NCI-H1417 treated with DMSO at 0.1 percent for 48 hours (cell line): ENCODE measurements at places on chromosomes 6 and 20.

- no peak for DNase-seq
Observed at GRCh38 chr6:12158686-12159415, 131.3 kb upstream of the EDN1 start.

DNA sequence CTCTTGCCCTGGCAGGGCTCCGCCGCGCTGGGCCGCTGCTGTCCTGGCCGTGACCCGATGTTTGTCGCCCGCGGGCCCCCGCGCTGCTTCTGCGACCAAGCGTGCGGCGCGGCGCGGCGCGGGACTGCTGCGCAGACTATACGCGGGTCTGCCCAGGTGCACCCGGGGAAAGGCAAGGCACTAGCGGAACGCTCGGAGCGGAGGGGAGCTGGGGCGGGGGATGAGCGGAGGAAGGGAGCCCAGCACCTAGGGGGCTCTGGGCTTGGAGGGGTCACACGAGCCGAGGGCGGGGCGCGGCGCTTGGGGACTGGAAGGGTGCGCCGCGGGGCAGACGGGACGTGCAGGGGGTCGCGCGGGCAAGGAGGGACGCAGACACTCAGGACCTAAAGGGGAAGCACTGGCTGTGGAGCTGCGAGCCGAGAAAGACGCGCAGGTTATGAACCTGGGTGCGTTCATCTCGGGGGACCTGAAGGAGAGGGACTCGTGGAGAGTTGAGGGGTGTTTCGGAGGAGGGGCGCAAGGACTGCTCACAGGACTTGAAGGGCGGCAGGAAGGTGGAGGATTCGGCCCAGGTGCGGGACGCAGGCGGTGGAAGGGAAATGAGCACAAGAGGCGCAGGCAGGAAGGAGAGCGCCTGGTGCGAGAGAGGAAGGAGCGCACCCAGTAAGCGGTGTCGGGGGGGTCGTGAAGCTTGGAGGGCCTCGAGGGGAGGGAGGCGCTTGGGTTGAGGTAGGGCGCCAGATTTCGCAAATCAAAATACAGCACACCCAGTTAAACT, 40.8 kb upstream of the ZNFX1 start:
- no peak for DNase-seq

GRCh38 chr6:118080547-118080946, 173.5 kb downstream of the SLC35F1 start:
- no peak for DNase-seq

DNA sequence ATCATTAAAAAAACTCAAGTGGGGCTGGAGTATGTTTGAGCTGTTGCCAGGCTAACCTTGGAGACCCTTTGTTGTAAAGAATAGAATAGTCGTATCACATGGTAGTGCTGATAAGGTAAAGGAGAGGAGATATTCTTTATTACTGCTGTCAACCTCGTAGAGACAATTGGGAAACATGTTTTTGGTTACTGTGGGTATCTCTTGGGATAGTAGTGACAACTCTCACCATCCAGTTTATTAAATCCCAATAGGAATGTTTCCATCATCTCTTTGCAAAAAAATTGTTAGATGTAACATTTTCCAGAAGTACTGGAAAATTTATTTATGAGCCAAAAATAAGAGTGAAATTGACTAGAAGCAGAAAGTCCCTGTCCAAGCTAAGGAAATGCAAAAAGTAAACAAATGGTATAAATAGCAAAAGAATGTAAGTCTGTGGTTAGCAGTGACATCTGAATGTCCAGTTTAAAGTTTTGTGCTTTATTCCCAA, 829.3 kb upstream of the CITED2 start:
- DNase-seq, result no peak

- DNase-seq, result no peak
Observed at GRCh38 chr6:169920359-169921020, 169.1 kb downstream of the ERMARD start.

GRCh38 chr6:127486934-127487333, 27.7 kb upstream of the KIAA0408 start:
- DNase-seq, result no peak

- no peak for DNase-seq
Observed at GRCh38 chr6:137944793-137945498, 77.9 kb downstream of the TNFAIP3 start.

GRCh38 chr6:62640749-62641148, 354.7 kb upstream of the KHDRBS2 start:
- DNase-seq, result no peak

- no peak for DNase-seq
Observed at GRCh38 chr6:161424421-161424820, 150.6 kb upstream of the AGPAT4 start.

GRCh38 chr6:23414051-23414445, 712.0 kb upstream of the NRSN1 start:
- no peak for DNase-seq

DNA sequence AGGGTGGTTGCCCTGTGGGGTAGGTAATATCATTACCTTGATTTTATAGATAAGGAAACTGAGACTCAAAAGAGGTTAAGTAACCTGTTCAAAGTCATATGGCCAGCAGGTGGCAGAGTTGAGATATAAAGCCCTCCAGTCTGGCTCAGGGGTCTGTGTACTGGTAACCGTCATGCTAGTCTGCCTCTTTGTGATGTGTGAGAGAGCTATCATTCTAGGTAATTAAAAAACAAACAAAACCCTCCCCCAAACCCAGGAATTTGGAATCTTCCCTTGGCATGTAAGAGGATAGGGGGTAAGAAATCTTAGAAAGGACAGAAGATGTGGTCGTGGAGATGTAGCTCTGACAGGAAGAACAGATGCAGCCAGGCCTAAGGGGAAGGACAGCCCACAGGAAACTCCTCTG, 206.0 kb downstream of the CDC5L start:
- peak; percentile 1 for DNase-seq

DNA sequence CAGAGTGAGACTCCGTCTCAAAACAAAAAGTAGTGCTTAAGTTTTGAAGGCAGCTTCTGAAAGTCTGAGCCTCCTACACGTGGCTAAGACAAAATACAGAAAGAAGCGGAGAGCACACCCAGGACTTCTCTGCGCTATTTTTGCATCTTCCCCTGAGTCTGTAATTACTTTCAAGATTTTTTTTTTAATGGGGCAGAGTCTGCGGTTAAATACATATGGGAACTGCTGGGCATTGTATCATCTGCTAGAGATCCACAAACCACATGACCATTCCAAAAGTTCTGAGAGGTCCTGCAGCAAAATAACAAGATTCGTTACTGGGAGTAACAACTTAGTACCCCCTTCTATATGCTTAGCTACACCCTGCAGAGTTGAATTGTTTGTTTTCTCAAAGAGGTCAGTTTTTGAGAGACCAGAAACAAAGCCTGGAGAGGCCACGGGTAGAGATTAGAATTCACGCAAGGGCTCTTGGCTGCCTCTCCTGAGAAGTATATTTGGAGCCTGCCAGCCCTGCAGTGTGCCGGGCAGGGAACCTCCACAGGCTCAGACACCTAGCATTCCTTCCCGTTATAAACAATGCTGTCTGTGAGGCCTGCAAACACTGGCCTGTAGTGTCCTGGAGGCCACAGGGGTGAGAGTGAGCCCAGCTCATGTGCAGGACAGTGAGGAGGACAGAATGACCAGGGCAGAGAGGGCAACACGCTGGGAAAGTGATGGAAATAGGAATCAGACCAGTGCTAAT, 48.2 kb upstream of the FAM50B start:
- no peak for DNase-seq

GRCh38 chr20:12528591-12529041, 480.2 kb upstream of the SPTLC3 start:
- DNase-seq, result no peak

GRCh38 chr6:32298632-32299336, 72.9 kb downstream of the TSBP1 start:
- DNase-seq, result no peak

DNA sequence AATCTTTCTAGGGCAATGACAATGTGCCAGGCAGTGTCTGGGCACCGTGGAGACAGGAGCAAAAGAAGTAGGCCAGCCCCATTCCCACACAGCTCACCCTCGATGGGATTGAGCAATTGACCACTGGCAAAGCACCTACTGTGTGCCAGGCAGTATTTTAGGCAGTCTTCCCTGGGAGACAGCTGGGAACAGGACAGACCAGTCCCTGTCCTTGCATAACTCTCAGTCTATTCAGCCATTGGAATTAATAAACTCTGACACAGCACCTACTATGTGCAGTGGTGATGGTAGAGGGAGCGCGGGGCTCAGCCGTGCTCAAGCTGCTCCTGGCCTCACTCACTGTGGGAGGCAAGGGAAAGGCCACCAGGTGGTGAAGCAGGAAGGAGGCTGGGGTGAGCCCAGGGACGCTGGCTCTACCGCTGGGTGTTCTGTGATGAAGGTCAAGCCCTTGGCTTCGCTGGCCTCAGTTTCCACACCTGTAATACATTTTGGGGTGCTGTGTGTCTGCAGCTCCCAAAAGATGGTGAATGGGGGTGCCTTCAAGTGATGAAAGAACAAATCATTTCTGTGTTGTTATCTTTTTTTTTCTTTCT, 122.3 kb upstream of the PMEPA1 start:
- no peak for DNase-seq

- no peak for DNase-seq
Observed at GRCh38 chr20:58712806-58713731, 20.5 kb downstream of the NPEPL1 start.

DNA sequence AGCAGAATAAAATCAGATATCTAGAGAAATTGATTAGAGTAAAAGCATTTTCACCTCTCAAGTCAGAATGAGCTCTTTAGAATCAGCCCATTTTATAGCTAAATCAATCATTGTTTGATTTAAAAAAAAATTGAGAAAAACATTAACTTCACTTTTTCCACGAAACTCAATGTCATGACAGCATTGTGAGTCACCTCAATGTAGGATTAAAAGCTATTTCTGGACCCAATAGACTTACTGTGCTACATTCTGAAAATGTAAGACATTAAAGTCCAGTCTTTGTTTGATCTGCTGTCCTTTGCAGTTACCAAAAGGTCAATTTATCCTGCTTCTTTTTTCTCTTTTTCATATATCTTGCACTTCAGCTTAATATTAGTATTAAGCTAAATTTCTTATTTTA, 519.4 kb upstream of the ZNF337 start:
- no peak for DNase-seq

GRCh38 chr20:13913131-13913530, 77.3 kb downstream of the SEL1L2 start:
- no peak for DNase-seq

DNA sequence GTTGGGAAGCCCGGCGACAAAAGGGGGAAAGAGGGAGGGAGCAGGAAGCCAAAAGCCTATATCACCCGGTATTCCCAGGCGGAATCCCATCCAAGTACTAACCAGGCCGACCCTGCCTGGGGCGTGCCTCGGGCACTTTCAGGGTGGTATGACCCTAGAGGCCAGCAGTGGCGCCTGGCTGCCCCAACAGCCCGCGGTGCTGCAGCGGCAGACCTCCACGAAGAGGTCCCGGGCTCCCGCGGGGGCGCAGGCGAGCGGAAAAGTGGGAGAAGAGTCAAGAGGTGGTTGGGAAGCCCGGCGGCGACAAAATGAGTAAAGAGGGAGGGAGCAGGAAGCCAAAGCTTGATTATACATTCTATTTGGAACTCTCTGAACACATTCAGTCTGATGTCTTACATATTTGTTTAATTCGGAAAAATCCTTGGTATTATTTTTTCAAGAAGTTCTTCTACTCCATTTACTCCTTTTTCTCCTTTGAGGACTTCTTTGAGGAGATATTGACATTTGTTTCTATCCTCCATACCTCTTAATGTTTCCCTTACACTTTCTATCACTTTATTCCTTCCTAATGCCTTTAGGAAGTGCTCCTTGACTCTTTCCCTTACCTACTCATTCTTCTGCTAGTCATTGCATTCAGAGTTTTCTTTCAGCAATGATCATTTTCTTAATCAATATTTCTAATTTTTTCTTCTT, 11.5 kb downstream of the TREML4 start:
- DNase-seq, result no peak

DNA sequence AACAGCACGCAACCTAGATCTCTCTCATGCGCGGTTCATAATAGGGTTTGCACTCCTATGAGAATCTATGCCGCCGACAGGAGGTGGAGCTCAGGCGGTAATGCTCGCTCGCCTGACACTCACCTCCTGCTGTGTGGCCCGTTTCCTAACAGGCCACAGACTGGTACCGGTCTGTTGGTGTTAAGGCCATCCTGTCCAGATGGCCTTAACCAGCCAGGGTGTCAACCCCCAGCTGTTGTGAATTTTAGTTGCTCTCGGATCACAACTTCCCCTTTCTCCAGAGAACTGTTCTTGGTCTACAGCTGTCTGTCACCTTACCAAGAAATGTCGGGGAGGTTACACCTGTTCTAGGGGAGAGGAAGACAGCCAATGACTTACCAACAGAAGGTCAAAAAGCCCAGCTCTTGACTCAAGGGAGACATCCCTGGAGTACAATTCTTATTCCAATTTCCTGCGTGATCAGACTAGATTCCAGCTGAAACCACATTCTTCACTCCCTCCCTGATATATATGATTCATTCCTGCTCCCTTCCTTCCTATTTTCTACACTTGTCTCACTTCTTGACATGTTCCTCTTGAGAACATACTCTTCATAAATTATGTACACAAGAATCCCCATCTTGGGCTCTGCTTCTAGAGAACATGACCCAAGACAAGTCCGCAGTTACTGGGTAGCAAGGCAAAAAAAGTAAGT, 23.1 kb upstream of the DNAAF9 start:
- no peak for DNase-seq

DNA sequence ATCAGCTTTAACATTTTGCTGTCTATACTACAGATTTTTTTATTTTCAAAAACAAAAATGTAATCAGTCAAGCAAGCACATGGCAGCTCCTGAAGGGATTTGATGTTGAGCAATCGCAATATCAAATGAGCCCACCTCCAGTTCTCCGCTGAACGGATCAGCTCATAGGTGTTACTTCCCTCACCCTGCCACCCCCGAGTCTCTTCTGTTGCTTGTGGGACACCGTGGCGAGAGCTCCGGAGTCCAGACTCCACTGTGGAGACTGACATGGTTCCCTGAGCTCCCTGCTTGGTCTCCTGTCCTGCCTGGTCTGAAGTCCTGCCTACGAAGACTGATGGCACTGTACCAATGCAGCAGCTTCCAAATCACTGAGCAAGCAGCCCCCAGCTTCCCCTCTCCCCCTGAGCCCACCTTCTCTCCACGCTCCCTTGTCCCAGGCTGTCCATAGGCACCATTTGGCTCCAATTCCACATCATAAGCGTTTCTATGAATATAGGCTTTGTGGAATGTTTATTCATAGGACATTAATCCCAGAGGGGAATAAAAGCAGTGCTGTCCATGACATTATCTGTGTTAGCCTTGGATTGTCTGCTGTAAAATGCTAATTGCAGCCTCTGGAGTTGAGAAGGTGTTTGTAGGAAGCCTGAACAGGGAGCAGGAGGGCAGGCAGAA, 162.2 kb downstream of the LY86 start:
- no peak for DNase-seq
